ELR (cell line): ENCODE measurements at places on chromosomes 16 and 17.
A peak's percentile ranks its signal among the peaks of the same experiment; 100 is the strongest.

GRCh38 chr16:53123747-53124146, 69.0 kb downstream of the CHD9 start:
- peak; percentile 26 for DNase-seq

DNA sequence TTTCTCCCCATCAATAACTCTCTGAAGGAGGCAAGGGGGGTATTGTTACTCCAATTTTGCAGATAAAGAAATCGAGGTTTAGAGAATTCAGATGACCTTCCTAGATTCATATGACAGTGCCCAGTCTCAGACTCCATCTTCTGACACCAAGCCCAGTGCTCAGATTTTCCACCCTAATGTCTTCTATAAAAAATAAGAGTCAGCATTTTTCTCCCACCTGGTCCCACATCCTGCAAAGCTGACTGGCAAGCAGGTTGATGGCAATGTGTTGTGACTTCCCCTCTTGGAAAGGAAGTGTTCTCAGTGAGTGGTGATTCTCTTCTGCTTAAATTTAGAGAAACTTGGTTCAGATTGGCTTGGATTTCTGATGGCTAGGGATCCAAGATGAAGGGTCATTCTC, 129.4 kb downstream of the SOX9 start:
- DNase-seq, result no peak

DNA sequence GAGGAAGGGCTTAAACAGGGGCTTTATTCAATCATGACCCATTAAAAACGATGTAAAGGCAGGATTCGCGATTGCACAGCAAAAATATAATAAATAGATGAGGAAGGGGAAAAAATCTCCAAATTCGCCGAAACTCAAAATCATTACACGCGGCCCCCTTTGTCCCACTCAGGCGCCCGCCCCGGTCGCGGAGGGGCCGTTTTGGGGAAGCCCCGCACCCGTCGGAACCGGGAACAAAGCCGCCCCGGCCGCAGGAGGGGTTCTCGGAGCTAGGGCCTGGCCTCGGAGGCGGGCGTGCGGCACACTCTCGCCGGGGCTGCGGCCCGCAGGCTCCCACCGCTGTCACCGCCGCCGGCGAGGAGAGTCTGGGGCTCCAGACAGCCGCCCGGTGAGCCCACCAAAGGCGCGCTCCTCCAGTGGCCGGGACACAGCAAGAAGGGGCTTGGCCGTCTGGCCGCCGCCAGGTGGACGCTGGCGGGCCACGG, 521 bp downstream of the C16orf87 start:
- DNase-seq, result peak; percentile 50

GRCh38 chr17:38454532-38454931, 26.3 kb downstream of the ARHGAP23 start:
- peak; percentile 83 for DNase-seq

DNA sequence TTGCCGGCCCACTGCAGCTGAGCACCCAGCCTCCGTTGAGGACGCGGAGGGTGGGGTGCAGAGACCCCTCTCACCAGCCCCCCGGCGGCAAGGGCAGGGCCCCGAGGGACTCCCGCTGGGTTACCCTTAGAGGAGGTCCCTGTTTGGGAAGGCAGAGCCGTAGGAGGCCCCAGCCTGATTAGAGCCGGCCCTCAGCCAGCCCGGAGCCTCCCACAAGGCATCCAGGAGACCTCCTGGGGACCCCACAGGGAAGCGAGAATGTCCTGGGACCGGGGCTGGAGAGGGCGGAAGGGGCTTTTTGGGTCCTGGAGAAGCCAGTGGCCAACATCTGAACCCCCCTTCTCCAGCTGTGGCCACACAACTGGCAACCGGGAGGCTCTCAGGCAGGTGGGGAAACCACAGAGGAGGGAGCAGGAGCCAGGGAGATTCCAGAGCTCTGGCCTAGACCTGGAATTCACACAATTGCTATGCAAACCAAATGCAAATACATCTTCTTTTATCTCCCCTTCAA, 21.7 kb upstream of the SP6 start:
- DNase-seq, result no peak

DNA sequence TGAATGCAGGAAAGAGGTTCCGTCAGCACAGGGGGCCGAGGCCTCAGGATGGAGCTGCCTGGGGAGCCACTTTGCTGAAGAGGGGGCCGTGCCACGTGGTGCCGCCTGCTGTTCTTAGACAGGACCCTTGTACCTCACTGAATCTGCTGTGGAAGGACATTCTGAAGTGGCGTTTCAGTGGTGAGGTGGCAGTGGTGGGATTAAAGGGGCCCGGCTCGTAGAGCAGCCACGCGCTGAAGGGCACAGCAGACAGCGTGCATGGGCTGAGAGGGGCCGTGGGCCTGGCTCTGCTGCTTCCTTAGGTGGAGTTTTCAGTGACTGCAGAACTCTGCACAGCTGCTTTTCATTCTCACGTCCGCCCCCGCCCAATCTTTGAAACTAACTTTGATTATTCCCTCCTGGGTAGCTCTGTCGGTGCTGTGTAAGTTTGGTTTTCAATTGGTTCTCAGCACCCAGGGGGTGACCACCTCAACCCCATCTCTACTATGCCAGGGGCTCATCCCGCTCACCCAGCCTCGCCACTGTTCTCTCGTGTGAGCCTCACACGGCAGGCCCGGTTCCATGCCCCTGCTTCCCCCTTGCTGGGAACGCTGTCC, 70.3 kb downstream of the SEC14L1 start:
- no peak for DNase-seq

DNA sequence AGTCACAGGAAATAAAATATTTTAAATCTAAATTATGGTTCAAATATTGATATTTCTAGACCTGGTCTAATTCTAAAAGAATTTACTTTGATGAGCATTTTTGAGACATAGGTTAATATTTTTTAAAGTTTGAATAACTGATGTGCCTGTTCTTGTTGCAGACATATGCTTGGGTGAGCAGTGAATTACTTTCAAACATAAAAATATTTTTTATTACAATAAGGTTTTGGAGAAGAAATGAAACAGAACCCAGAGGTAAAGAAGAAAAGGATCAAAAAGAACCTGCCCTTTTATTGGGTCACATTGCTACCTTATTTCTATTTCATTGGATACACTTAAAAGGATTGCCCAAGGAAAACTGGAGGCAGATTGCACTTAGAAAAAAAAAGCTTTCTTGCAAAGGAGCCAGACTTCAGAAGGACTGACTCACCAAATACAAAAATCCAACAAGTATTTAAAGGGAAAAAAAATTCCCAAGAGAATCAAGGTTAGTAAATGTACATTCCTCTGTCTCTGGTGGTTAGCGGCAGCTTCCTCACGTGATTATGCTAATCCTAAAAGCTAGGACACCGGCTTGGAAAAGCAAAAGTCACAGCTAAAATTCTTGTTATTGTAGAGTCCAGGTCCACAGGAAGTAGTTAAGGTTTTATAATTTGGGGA, 18.5 kb downstream of the ENPP7 start:
- peak; percentile 39 for DNase-seq

GRCh38 chr17:12402963-12403622, 262.6 kb upstream of the MYOCD start:
- DNase-seq, result peak; percentile 85

- peak; percentile 96 for DNase-seq
Observed at GRCh38 chr17:17028059-17028877, 14.0 kb upstream of the MPRIP start.

- DNase-seq, result no peak
Observed at GRCh38 chr16:60259956-60260355, 1525.8 kb upstream of the GOT2 start.

DNA sequence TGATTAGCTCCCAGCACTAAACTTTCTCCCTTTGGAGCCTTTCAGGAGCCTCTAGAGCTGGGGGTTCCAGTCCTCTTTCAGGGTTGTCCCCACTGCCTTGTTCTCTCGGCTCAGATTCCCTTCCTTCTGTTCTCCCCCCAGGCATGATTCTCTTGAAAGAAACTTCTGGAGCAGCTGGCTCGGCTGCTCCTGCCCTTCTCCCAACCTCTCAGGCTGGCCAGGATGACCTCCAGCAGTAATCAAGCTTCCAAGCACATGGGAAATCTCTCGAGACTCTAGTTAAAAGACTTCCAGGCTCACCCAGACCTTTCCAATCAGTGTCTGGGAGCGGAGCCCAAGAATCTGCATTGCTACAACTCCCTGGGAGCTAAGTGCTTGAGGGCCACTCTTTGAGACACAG, 3.6 kb downstream of the SDK2 start:
- no peak for DNase-seq

GRCh38 chr17:48030531-48030930, 7.1 kb downstream of the COPZ2 start:
- no peak for DNase-seq

GRCh38 chr17:74061758-74062157, 141.7 kb upstream of the RPL38 start:
- DNase-seq, result no peak

DNA sequence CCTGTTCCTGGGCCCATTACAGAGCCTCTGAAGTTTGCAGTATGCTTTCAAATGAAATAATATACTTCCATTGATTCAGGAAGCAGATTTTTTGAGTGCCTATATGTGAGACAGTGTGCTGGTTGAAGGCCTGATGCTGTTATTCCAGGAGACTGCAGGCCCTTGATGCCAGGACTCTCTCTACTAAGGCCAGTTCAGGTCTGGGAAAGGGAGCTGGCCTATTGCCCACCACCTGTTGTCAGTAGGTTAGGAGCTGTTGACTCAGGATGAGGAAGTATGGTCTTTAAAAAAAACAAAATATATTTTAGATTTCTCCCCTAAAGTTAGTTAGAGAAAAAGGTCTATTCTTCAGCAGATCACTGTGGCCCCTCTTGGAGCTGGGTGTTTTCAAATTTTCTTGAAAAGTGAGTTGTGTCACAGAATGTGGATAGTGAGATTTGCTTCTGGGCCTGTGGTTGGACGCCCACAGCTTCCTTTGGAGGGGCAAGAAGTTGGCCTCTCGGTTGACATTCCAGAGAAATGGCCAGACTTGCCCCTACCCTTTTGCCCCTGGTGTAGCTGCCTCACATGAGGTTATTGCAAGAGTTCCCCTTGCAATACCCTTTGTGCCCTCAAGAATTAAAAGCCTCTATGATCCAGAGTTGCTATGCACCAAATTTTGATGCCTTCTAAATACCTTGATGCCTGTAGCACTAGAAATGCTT, 7.9 kb downstream of the ESRP2 start:
- no peak for DNase-seq

- no peak for DNase-seq
Observed at GRCh38 chr16:89764711-89765201, 43.4 kb downstream of the ZNF276 start.

GRCh38 chr17:81967244-81967532, 6.2 kb upstream of the NOTUM start:
- DNase-seq, result no peak

DNA sequence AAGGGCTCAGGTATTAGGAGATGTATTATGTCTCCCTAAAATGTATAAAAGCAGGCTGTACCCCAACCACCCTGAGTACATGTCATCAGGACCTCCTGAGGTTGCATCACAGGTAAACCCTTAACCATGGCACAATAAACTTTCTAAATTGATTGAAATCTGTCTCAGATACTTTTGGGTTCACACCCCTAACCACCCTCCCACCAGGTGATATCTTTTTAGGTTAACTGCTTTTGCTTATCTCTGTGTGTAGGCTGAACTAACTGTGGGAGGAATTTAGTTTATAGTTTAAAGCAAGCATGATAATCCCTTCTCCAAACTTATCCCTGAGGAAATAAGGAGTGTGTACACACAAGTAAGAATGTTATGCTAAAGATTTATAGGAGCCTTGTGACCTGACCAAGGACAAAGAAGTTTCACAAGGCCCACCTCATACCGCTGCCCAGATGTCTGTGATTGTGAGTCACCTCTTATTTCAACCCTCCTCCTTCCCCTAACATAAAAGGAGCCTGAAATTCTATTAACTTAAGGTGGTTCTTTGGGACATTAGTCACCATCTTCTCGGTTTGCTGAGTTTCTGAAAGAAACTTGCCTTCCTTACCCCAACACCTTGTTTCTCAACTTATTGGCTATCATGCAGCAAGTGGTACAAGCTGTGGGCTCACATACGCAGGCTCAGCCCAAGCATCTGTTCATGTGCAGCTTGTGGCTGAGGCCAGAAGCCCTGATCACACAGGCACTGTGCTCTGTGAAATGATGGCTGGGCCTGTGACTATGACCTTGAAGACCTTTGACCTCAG, 11.3 kb downstream of the PRSS22 start:
- DNase-seq, result peak; percentile 69

DNA sequence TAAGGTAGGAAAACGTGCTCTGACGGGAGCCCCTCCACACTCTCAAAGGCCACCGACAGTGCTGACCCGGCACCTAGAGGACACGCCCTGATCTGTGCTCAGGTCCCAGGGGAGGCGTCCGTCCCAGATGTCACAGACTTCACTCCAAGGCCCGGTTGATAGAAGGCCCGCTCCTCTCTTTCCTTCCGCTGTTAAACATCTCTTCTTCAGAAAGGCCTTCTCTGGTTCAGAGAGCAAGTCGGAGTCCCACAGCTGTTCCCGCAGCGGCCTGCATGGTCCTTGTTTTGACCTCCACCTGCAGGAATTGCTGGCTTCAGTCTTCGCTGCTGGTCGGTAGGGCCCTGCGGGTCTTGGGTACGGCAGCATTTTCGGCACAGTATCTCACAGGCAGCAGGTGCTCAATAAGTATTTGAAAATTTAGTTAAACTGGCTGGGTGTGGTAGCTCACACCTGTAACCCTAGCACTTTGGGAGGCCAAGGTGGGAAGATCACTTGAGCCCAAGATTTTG, 88.5 kb downstream of the MRC2 start:
- DNase-seq, result no peak

- no peak for DNase-seq
Observed at GRCh38 chr16:79897453-79898146, 297.1 kb upstream of the MAF start.
